ENCODE measurements at places on chromosomes 12 and 14. TPM values are rescaled to one million over a fixed set of nuclear protein-coding genes. Genes with fewer than 3 reads are reported as not detected.

- H3K36me3 ChIP-seq: peaks cover 38% of the 10 kb centered on the region
- H3K27ac ChIP-seq: no peak overlapping the region
- no peak overlapping the region for H3K4me3 ChIP-seq
These were observed 3.1 kb downstream of the AVIL start for GRCh38 chr12:57815177-57816000.

DHRS4 gene
- 38.8 TPM for total RNA-seq

DNA sequence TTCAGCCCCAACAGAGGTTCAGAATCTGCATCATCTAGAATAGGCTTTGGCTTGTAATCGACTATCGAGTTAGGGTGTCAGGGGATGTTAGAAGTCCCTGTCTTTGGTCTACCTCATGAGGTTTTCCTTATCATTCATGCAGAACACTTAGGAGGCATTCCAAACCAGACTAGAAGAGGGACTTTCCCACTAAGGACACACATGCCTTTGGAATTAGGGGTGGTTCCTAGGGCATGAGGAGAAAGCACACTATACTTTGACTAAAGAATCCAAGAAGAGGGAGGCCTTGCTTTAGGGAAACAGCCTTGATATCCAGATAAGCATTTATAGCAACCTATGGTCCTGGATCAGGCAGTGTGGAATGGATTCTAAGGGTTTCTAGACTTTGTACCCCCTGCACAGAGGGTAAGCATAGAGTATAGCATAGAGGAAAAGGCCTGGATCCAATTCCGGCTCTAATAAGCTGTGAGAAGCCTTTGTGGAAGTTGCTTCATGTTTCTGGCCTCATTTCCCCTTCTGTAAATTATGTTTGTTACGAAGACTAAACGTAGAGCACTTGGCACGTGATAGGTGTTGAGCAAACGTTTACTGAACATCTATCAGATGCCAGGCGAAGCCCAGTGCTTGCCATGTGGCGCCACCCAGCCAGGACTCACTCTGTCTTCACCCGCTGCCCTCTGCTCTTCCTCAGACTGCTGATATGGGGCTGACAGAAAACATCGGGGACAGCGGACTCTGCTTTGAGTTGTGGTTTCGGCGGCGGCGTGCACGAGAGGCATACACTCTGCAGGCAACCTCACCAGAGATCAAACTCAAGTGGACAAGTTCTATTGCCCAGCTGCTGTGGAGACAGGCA lies 13.2 kb downstream of the ZNF219 start:
- H3K4me3 ChIP-seq: no peak overlapping the region
- peaks cover 70% of the 10 kb centered on the region for H3K36me3 ChIP-seq
- H3K27ac ChIP-seq: no peak overlapping the region
- DNase-seq: no peak
- H3K4me1 ChIP-seq: no peaks in the 10 kb centered on the region

GRCh38 chr14:95460647-95461478 lies 55.6 kb downstream of the SYNE3 start:
- no peaks in the 10 kb centered on the region for H3K27me3 ChIP-seq
- no peak overlapping the region for H3K4me3 ChIP-seq
- DNase-seq: no peak

DNA sequence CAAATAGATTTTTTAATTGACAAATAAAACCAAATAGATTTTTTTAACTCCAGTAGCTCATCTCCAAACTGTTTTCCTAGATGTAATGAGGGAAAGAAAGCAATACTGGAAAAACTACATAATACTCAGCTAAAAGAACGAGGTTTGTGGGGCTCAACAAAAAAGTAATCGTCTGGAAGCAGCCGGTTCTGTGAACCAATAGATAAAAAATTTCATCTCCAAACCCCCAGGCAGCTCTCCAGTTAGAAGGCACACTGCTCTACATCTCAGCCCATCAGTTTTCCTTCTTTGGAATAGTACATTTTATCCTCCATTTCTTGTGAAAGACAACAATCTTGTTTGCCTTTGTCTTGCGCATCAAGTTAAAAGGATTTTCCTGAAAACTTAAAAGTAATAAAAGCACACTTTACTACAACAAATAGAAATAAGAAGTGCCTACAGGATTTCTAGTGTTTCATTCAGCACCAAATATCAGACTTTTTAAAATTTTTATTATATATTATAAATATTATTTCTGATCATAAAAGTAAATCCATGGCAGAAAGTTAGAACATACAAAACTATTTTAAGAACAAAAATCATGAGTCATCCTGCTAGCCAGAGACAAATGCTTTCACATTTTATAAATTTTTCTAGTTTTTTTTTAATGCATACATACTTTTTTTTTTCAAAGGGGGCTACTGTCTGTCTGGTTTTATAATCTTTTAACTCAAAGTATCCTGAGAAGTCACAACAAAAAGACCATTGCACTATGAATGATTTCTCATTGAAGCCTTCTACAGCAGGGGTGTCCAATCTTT lies 67.7 kb downstream of the EPS8 start:
- H3K36me3 ChIP-seq: no peaks in the 10 kb centered on the region
- peak overlapping the region; percentile 44 for H3K27ac ChIP-seq
- H3K27me3 ChIP-seq: no peaks in the 10 kb centered on the region
- peaks cover 39% of the 10 kb centered on the region for H3K4me1 ChIP-seq

ERP27 gene
- 0.70 TPM for total RNA-seq

- H3K4me3 ChIP-seq: no peak overlapping the region
- peaks cover 75% of the 10 kb centered on the region for H3K36me3 ChIP-seq
- DNase-seq: no peak
These were observed 17.1 kb downstream of the SEC23A start for GRCh38 chr14:39085933-39086332.

RNFT2 gene
- total RNA-seq: 1.1 TPM

CDC42BPB gene
- total RNA-seq: 83.4 TPM

C12orf54 gene
- not detected for total RNA-seq

PTGDR gene
- total RNA-seq: 0.89 TPM

JAG2 gene
- 14.5 TPM for total RNA-seq

DNA sequence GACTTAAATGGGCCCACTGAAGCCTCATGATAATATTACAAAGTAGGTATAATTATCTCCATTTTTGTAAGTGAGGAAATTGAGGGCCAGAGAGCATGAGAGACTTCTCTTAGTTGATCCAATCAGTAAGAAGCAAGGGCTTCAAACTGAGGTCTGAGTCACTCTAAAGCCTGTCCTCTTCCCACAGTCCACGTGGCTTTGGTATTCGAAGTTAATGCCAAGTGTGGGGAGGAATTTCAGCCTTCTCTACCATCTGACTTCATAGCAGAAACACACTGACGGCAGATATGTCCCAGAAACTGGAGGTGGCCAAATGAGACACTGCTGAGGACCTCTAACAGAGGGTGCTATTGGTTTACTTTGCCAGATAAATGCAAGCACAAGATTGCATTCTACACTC lies 114.4 kb upstream of the OVCH1 start:
- H3K27me3 ChIP-seq: no peaks in the 10 kb centered on the region
- H3K27ac ChIP-seq: no peak overlapping the region
- H3K4me1 ChIP-seq: peaks cover 32% of the 10 kb centered on the region

ARG2 gene
- not detected for total RNA-seq

DNA sequence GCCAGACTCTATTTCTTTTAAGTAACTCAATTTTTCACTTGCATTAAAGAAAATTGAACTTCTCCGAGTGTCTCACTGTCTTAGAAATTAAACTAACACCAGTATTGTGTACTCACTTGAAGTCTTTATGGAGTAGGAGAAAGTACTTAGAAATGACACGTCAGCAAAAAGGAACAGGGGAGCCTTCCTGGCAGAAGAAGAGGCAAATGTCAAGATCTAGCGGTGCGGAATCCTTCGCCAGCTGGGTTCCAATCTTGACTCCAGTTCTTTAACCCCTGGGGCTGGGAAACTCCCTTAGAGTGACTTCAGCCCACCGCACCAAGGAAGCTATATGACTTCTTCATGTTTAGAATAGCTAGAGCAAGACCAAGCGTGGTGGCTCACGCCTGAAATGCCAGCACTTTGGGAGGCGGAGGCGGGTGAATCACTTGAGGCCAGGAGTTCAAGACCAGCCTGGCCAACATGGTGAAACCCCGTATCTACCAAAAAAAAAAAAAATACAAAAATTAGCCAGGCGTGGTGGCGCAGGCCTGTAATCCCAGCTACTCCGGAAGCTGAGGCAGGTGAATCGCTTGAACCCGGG lies 34.4 kb downstream of the WBP11 start:
- H3K36me3 ChIP-seq: no peaks in the 10 kb centered on the region
- peak overlapping the region; percentile 87 for H3K4me3 ChIP-seq
- H3K4me1 ChIP-seq: no peaks in the 10 kb centered on the region

GRCh38 chr12:32702946-32703345 lies 23.8 kb downstream of the DNM1L start:
- peaks cover 7% of the 10 kb centered on the region for H3K36me3 ChIP-seq
- no peak overlapping the region for H3K4me3 ChIP-seq
- no peak for DNase-seq
- no peaks in the 10 kb centered on the region for H3K27me3 ChIP-seq

GRCh38 chr12:107404981-107405380 lies 280.6 kb upstream of the PWP1 start:
- no peak overlapping the region for H3K27ac ChIP-seq
- H3K4me1 ChIP-seq: no peaks in the 10 kb centered on the region
- no peaks in the 10 kb centered on the region for H3K36me3 ChIP-seq

DNA sequence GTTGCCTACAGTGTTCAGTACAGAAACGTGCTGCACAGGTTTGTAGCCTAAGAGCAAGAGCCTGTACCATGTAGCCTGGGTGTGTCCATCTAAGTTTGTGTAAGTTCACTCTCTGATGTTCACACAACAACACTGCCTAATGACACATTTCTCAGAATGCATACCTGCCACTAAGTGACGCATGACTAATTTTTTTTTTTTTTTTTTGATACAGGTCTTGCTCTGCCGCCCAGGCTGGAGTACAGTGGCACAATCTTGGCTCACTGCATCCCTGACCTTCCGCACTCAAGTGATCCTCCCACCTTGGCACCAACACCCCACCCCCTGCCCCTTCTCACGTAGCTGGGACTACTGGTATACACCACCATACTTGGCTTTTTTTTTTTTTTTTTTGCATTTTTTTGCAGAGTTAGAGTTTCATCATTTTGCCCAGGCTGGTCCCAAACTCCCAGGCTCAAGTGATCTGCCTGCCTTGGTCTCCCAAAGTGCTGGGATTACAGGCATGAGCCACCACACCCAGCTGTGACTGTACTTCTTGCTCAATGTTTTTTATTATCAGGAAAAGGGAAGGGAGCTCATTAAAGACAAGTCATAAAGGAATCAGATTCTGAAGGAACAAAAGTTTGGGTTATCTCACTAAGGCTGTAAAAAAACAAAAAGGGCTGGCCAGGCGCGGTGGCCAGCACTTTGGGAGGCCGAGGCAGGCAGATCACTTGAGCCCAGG lies 10.0 kb upstream of the CDC42BPB start:
- DNase-seq: peak; percentile 76
- no peaks in the 10 kb centered on the region for H3K27me3 ChIP-seq
- H3K4me3 ChIP-seq: no peak overlapping the region

- no peak overlapping the region for H3K27ac ChIP-seq
- H3K4me1 ChIP-seq: no peaks in the 10 kb centered on the region
- H3K4me3 ChIP-seq: no peak overlapping the region
- H3K27me3 ChIP-seq: no peaks in the 10 kb centered on the region
These were observed 128.1 kb upstream of the AMIGO2 start for GRCh38 chr12:47207829-47208248.

WNK1 gene
- 195 TPM for total RNA-seq

DNA sequence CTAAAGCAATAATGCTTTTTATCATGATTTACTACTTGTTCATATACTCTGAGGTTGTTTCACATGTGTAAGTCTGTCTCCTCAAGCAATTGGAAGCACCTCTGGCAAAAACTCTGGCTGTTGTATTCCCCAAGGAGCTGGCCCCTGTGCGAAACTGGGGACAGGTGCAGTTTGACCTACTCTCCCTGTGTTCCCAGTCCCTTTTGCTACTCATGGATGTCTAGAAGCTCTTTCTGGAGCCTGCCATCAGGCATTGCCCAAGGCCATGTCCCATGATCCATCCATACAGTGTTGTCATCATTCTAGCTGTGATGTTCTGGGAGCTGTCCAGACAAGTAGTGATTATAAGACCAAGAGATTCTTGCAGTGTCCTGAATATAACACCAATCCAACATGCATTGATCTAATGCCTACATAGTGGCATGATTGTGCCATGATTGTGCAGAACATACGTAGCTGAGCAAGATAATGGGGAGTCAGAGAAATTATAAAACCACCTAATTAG lies 14.9 kb downstream of the AKAP6 start:
- H3K4me3 ChIP-seq: no peak overlapping the region
- DNase-seq: no peak
- no peaks in the 10 kb centered on the region for H3K4me1 ChIP-seq
- no peaks in the 10 kb centered on the region for H3K27me3 ChIP-seq
- no peak overlapping the region for H3K27ac ChIP-seq

GPX2 gene
- total RNA-seq: not detected

KCNC2 gene
- not detected for total RNA-seq

GRCh38 chr14:99199846-99200653 lies 71.9 kb downstream of the BCL11B start:
- no peaks in the 10 kb centered on the region for H3K4me1 ChIP-seq
- H3K4me3 ChIP-seq: no peak overlapping the region
- no peak for DNase-seq
- no peaks in the 10 kb centered on the region for H3K27me3 ChIP-seq
- no peak overlapping the region for H3K27ac ChIP-seq
- no peaks in the 10 kb centered on the region for H3K36me3 ChIP-seq

CPNE6 gene
- not detected for total RNA-seq

E2F7 gene
- total RNA-seq: 0.75 TPM

- H3K36me3 ChIP-seq: no peaks in the 10 kb centered on the region
- no peak overlapping the region for H3K27ac ChIP-seq
- H3K4me1 ChIP-seq: no peaks in the 10 kb centered on the region
- DNase-seq: no peak
- H3K27me3 ChIP-seq: no peaks in the 10 kb centered on the region
- H3K4me3 ChIP-seq: no peak overlapping the region
These were observed 5.4 kb downstream of the LMO3 start for GRCh38 chr12:16600525-16600924.

GRCh38 chr12:124096869-124097434 lies 123.9 kb downstream of the ZNF664 start:
- no peaks in the 10 kb centered on the region for H3K36me3 ChIP-seq
- no peak overlapping the region for H3K4me3 ChIP-seq
- no peaks in the 10 kb centered on the region for H3K4me1 ChIP-seq
- H3K27ac ChIP-seq: no peak overlapping the region
- DNase-seq: no peak

DNA sequence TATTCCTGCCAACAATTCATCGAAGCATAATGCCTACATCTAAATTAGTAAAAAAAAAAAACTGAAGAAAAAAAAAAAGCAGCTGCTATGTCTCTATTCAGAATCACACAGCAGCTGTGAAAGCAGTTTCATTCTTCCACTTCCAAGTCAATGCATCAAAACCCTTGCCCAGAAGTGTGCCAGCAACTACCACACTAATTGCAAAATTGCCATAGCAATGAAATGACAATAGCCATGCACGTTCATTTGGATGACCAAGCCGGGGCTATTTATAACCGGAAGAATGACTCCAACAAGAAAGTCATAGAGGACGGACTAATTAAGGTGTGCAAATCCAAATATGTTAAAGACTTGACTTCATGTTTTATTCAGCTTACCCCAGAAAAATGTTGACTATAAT lies 42.5 kb downstream of the SLC2A13 start:
- H3K4me3 ChIP-seq: no peak overlapping the region
- DNase-seq: no peak
- no peaks in the 10 kb centered on the region for H3K27me3 ChIP-seq
- H3K27ac ChIP-seq: no peak overlapping the region
- H3K36me3 ChIP-seq: no peaks in the 10 kb centered on the region
- H3K4me1 ChIP-seq: peaks cover 26% of the 10 kb centered on the region

Measured in right atrium auricular region (tissue), 2 donors.